ENCODE measurements at places on chromosomes 7 and 10.

- no peak for DNase-seq
These were observed 20.5 kb upstream of the COL1A2 start for GRCh38 chr7:94374231-94374630.

DNA sequence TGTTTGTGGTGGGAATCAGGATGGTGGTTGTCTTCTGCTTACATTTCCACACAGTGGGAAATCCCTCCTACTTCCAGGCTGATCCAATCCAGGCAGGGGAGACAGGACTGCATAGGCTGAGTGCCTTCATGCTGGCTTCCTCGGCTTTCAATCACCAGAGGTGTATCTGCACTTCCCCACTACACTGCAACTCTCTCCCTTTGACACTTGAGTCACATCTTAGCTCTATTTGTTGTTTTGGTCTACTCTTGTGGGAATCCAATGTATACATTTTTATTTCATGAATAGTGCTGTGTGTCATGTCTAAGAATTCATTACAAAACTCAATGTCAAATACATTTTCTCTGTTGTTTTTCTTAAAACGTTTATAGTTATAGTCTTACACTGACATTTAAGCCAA, 735.6 kb downstream of the XPNPEP1 start:
- no peak for DNase-seq

DNA sequence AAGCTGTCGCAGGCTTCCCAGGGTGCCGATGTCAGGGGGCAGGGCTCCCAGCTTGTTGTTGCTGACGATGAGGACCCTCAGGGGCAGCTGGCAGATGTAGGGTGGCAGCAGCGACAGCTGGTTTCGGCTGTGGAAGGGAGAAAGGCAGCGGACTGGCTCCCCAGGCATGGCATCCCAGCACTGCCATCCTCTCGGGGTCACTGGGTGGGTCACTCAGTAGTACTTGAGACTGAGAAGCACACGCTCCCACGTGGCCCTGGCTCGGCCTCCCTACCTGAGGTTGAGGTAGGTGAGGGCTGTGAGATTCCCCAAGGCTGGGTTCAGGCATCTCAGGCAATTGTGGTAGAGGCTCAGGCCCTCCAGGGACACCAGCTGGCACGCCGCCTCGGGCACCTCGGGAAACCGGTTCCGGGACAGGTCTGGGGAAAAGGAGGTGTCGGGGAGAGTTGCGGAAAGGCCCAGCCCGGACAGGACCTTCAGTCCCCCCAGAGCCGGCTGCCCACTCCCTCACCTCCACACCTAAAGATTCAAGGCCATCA, 3.8 kb downstream of the LRCH4 start:
- DNase-seq = no peak

GRCh38 chr10:70537398-70538194, 59.0 kb downstream of the PALD1 start:
- DNase-seq = no peak

DNA sequence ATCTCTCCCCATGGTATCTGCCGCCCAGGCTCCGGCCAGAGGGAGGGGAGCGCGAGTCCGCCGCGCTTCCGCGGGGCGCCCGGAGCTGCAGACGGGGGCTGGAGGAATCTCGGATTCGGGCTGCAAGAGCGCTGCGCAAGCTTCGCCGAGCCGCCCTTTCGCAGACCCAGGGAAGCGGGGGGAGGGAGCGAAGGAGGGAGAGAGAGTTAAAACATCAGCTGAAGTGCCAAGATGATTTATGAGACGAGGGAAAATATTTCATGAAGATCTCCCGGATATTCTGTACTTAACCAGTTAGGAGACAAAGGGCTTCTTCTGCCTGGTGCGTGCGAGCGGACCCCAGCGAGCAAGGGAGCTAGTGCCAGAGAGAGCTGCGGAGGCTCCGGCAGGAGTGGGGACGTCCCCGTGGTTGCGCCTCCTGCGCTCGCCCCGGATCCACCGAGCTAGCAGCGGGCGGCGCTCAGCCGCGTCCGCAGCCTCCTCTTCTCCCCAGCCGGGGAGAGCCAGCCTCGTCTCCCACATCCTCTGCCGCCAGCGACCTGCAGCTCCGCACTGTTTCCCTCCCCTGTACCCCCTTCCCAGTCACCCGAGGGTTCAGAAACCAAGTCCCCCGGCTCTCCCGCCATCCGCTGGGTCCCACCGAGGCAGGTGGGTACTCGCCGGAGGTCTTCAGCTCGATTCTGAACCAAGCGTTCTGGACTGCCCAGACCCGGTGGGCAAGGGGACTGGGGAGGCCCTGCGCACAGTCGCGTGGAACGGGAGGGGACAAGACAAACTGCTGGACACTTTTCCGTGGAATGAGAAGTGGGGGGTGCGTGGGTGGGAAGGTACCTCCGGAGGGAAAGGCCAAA, 1.0 kb upstream of the PAX2 start:
- DNase-seq = no peak

GRCh38 chr7:113199136-113199535, 80.8 kb upstream of the SMIM30 start:
- DNase-seq = no peak

- no peak for DNase-seq
These were observed 392.5 kb downstream of the NRG3 start for GRCh38 chr10:82267465-82267864.

DNA sequence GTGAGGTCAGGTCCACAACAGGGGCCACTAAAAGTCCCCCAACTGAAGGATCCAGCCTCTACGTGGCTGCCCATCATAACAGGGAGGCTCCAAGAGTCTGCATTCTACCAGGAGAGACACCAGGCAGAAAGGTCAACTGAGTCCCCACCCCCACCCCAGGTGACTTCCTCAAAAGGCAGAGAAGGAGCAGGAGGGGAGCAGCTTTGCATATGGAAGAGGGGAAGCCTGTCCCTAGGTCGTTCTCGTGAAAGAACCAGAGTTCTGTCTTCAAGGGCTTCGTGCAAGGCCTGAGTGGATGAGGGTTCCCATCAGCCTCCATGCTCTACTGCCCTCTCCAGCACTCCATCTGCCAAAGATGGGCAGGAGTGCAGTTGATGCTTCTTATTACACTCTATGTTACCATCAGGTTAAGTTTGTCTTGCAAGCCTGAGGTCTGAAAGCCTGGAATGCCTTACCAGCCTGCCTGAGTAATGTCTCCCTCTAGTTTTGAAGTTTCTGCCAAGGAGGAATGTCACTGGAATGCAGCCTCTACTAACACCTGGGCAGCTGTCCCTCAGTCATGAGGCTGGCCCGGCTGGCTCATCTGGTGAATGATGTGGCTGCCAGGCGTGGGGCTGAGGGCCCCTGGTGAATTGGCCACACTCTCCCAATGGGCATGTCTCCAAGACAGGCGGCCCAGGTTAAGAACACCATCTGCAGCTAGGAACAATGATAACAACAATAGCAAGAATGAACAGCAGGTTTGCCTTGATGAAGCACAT, 54.3 kb upstream of the SMNDC1 start:
- no peak for DNase-seq

DNA sequence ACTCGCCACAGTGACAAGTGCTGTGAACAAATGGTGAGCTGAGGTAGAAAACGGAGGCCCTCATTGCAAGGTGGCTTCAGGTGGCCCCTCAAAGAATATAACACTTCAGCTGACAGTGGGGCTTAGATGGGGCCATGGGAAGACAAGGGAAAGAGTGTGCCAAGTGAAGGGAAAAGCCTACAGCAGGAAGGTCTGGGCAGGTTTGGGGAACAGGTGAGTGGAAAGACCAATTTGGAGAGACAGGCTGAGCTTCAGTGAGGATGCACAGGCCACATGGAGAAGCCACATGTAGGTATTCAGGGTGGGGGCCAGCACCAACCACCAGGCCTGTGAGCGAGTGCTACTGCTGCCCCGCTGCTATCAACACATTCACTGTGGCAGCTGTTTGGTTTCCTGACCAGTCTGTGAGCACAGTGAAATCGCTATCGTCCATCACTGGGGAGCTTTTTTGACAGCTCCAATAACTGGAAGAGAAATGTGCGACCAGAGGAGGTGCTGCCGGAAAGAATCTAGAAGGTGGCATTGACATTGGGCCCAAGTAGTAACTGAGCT, 3.4 kb downstream of the POLD2 start:
- no peak for DNase-seq

DNA sequence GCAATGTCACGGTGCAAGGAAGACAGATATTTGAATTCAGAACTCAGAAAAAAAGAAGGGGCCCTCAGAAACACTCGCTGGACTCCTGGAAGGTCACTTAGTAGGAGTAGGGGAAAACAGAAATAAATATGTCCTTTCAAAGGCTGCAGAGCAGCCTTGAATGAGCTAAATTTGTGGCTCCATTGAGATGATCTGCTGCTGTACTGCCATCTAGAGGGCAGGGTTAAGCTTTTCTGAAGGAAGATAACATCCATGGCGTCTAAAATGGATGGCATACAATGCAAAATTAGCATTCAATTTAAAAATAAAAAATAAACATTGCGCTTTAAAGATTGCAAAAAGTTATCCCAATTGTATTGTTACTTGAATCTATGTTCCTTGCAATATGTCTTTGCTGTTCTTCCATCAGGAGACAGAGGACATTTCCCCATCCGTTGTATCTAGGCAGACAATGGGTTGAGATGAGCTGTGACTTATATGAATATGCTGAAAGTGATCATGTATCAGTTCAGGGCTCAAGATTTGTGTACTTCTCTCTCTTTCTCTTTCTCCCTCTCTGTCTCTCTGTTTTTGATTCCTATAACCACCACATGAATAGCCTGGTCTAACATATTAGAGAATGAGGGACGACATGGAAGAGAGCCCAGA, 642.2 kb downstream of the SH2D4B start:
- no peak for DNase-seq

- no peak for DNase-seq
These were observed 77.1 kb downstream of the DNAJC1 start for GRCh38 chr10:21926358-21926925.

DNA sequence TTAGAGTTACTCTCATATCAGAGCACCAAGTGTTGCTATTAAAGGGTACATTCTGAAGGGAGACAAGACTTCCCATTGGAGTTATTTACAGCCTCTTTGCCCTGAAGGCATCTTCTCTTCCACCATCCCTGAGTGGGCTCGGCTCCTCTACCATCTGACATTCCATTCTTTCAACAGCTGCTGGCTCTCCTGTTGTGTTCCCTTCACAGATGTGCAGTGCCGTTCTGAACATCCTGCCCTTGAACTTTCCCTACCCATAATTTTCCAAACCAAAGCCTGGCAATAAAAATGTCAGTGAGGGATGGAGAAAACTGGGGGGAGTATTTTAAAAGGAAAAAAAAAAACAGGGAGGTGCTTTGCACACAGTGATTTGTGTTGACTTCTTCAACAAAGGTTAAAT, 392.9 kb downstream of the KCNMA1 start:
- DNase-seq = no peak

GRCh38 chr7:157481389-157481788, 144.6 kb downstream of the DNAJB6 start:
- no peak for DNase-seq

DNA sequence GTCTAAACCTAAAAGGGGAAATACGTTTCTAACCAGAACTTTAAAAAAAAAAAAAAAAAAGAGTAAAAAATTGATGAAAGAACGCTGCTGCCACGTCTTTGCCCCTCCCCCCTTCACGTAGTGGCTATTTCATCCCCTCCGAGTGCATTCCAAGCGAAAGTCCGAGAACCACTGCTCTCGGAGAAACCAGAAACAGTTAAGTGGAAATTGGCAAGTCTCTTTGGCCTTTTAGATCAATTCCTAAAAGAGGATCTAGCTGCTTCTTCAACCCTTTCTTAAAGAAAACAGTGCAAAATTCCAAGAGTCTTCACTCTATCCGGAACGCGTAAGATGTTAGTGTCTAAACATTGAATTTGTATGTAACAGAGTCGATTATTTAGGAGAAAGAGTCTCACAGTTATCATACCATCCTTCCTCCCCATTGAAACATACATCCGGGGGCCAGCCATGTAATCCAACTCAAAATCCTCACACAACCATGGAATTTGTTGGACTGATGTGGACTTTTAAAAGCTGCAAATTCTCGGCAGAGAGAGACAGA, 1.1 kb downstream of the P4HA1 start:
- DNase-seq = no peak

DNA sequence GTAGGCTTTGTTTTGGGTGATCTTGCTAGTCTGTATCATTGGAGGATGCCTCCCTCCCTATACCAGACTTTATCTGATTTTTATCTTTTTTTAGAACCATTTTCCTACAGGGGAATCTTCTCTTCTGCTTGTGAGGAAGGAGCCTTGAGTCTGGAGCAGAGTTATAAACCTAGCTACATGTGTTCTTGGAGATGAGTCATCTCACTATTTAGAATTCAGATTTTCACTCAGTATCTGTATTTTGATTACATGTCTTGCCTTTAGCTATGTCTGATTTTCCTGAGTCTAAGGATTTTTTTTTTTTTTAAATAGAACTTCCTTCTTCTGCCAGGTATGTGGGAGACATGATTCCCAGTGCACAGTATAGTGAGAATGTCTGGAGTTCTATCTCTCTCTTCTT, 211.6 kb upstream of the MBL2 start:
- DNase-seq = no peak

- DNase-seq = no peak
These were observed 319 bp upstream of the STX1A start for GRCh38 chr7:73719806-73720169.

- DNase-seq = no peak
These were observed 36.2 kb downstream of the STAMBPL1 start for GRCh38 chr10:88916231-88916630.

DNA sequence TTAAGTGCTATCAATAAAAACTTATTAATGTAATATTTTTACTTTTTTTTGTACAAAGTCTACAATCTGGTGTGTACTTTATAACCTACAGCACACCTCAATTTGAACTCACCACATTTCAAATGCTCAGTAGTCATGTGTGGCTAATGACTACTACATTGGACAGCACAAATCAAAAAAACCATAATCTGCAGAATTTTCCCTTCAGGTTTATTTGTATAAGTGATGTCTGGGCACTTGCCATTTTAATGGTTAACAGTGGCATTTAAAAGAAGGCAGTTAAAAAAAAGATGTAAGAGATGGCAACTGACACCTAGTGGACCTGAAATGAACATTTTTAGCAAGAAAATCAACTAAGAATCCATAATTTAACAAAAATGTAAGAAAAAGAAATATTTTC, 124.6 kb upstream of the NRBF2 start:
- DNase-seq = no peak

DNA sequence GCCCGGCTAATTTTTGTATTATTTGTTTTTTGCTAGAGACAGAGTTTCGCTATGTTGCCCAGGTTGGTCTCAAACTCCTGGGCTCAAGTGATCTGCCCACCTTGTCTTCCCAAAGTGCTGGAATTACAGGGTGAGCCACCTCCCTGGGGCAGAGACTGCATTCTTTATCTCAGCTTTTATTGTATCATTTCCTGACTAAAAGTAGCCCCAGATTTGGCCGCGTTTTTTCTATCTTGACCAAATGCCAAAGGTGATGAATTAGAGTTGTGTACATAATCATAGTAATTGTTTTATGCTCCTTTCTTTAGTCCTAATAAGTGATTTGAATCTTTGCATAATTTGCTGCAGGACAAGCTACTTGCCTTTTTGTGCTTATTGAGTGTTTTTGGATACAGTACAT, 3.1 kb upstream of the SMNDC1 start:
- no peak for DNase-seq
